ENCODE measurements at places on chromosomes 1 and 21.

DNA sequence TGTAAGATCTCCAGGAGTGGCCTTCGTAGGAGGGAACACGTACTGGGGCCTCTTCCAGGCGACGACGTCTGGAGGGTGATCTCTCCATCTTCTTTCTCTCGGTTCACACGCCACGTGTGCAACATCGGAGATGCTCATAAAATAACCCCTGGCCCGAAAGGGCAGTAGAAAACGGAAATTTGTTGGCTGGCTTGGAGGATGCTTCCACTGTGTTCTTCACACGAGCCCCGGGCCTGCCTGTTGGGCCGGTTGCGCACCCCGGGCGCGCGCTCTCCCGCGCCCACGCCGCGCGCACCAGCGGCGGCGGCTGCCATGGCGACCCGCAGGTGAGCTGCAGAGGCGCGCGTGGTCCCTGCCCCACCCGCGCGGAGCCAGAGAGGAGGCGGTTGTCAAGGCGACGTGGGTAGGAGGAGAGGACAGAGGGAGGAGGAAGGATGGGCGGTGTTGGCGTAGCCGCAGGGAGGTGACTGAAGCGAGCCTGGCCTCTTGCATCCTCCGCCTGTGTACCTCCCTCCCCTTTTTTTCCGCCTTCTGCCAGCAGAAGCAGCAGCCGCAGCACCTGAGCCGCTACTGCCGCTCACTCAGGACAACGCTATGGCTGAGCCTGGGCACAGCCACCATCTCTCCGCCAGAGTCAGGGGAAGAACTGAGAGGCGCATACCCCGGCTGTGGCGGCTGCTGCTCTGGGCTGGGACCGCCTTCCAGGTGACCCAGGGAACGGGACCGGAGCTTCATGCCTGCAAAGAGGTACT lies at the start of gene ELAPOR1:
Gene ELAPOR1 (plus strand): TSS at position 526 of the 752 bp plus-strand sequence. CDS start 69 bp downstream, at position 595.
- no peak for DNase-seq

DNA sequence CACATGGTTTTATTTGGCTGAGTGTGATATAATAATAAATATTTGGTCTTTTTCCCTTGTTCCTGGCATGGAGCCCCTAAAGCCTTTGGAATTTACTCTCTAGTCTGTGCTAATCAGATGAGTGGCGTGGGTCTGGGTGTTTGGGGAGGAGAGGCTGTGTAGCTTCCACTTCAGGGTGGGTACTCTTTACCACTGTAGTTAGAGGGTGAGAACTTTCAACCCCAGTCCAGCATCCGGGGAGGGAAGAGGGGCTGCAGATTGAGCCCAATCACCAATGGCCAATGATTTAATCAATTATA lies 20.0 kb downstream of the USP25 start:
- no peak for DNase-seq

GRCh38 chr1:206714331-206715058 lies 29.8 kb downstream of the MAPKAPK2 start:
- peak; percentile 83 for DNase-seq

DNA sequence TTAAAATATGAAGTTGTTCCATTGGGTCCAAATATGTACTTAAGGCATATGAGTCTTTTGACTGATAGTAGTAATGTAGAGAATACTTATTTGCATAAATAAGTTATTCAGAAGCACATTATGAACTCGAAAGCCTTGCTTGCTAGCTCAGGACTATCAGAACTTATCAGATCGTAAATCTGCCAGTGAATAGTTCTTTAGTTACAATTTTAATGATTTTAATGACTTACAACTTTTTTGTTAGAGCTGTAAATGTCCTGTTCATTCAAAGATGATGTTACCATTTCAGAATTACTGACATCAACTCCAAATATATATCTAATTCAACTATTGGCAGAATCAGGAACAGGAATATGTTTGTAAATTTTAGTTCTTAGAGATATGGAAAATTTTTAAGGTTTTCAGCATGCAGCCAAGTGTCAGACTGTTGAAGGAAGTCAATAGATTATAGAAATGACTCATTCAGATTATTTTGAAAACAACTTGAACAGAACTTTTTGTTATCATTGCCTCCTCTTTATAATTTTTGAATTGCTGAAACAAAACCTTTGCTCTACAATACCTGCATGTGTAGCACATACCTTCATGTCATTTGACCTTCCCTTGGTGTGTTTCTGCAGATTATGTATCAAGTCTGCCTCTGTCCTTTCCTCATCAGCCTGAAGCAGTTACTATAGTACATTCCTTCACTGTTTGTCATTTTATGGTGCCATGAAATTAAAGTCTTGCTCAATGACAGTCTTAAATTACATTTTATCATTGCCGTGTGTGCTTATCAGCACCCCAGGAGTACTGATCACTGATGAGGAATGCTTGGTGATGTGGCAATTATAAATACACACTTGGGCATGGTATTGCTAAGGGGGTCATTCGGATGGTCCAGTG lies 44.9 kb downstream of the LRRC8D start:
- DNase-seq: peak; percentile 90

- no peak for DNase-seq
Observed at GRCh38 chr1:6958407-6959030, 173.3 kb downstream of the CAMTA1 start.

DNA sequence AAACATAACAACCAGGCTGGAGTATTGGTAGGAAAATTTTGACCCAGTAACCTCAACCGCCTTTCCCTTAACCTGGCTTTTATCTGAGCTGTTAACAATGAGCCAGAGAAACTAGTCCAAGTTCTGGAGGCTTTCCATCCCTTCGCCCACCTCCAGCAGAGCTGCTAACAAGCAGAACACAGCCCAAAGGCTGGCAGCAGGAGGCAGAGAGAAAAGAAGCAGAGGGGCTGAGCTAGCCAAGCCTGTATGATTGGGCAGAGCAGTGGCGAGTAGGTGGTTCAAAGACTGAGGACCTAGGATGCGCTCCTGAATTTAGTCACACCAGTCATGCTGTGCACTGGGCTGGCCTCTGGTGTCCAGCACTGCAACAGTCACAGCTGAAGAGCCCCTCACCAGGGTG lies 123.0 kb downstream of the TNR start:
- DNase-seq: no peak

DNA sequence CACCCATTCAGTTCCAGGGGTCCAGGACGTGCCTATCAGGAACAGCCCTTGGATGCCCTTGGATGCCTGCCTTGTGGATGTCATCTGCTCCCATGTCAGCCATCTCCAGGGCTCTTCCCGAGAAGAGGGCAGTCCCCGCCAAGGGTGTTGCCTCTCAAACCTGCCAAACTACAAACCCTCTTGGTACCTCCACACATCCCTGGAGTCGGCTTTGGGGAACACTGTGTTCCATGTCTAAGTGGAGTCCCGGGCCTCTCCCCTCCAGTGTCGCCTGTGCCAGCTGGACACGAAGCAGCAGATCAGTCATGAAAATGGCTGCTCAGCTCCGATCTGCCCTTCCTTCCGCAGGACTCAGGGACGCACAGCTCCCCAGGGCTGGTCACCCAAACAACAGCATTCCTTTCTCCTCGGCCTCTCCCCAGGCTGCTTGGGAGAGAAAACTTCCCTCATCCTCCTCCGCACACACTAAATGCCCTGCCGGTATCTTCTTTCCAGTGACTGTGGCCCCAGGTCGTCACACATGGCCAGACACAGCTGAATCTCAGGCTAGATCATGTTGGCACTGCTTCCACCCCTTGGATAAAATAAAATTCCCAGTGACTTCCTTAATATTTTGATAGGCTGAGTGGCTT lies 53.4 kb downstream of the GALNT2 start:
- DNase-seq: no peak

DNA sequence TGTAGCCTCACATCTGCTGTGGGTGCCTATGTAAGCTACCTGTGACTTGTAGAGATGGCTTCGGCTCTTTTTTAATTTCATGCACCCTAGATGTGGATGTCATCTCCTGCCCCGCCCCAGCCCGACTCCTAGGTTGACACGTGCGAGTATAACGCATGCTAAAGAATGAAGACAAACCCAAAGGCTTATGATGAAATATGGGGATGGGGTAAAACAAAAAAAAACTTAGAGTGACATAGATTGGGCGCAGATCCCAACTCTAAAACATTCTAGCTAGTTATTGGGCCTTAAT lies 613 bp upstream of the ERO1B start:
- no peak for DNase-seq

- DNase-seq: no peak
Observed at GRCh38 chr1:18480315-18481189, at the start of gene KLHDC7A. KLHDC7A (plus strand) TSS chr1:18480930; CDS start chr1:18480982, 52 bp downstream.

- no peak for DNase-seq
Observed at GRCh38 chr21:42058631-42059111, 12.4 kb upstream of the UMODL1 start.

DNA sequence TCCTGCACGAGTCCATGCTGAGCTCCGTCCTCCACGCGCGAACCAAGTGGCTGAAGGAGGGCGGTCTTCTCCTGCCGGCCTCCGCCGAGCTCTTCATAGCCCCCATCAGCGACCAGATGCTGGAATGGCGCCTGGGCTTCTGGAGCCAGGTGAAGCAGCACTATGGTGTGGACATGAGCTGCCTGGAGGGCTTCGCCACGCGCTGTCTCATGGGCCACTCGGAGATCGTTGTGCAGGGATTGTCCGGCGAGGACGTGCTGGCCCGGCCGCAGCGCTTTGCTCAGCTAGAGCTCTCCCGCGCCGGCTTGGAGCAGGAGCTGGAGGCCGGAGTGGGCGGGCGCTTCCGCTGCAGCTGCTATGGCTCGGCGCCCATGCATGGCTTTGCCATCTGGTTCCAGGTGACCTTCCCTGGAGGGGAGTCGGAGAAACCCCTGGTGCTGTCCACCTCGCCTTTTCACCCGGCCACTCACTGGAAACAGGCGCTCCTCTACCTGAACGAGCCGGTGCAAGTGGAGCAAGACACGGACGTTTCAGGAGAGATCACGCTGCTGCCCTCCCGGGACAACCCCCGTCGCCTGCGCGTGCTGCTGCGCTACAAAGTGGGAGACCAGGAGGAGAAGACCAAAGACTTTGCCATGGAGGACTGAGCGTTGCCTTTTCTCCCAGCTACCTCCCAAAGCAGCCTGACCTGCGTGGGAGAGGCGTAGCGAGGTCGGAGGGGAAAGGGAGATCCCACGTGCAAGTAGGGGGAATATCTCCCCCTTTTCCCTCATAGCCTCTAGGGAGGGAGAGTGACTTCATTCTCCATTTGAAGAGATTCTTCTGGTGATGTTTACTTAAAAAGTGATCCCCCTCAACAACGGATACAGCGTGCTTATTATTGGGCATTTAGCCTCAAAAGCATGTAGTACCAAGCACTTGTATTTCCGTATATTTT lies 991 bp downstream of the PRMT6 start:
- DNase-seq: peak; percentile 53

DNA sequence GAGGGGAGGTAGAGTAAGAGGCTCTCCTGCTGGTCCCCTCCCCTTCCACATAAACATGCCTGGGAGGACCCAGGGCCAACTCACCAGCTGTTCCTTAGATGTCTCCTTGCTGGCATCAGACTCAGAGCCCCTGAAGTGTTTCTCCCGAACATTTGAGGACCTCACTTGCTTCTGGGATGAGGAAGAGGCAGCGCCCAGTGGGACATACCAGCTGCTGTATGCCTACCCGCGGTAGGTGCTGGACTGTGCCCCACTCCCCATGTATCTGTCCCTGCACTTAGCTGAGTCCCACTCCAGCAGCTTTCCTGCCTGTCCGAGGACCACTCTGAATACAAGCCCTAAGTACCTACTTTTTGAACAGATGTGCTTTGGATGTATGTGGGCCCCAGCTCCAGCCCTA lies 383 bp downstream of the MPL start:
- DNase-seq: no peak

- no peak for DNase-seq
Observed at GRCh38 chr21:35849144-35849543, 211.2 kb downstream of the SETD4 start.

DNA sequence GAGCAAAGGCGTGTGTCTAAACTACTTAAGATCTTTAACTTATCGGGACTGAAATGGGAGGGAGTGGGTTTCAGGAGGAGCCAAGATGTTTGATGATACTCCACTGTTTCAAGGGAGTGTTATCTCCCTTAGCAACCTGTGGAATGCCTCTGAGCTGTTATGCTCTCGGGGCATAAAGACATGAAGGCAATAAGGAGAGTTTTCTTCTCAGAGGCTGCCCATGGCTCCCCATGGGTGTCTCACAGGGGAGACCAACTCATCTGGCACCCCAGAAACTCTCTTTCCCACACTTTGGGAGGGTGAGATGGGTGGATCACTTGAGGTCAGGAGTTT lies 130.0 kb downstream of the LIPI start:
- DNase-seq: no peak

DNA sequence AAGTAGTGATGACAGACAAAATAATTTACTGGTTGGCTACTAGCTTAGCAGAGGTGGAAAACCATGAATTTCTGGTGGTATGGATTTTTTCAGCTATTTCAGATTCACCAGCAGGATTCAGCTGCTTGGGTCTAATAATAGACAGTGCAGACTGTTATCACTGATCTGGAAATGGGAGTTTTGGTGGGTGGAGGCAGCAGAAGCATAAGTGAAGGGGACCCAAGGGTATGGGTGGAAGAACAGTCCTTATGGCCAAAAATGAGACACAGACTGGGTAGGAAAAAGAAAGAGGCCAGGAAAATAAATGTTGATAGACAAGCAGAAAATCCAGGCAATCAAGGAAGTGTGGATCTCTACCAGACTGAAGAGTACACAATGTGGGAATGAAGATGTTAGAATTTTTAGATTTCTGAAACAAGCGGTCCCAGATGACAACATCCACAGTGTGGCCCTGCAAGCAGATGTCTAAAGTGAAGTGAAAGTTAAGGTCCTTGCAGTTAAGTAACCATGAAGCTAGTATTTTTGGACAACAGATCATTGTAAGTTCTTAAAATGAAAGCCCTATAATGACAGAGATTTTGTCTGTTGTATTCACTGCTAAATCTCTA lies 24.7 kb downstream of the LYST start:
- no peak for DNase-seq

GRCh38 chr1:5571861-5572401 lies 420.3 kb downstream of the NPHP4 start:
- DNase-seq: no peak

GRCh38 chr1:180181048-180181447 lies 26.4 kb downstream of the QSOX1 start:
- no peak for DNase-seq

- DNase-seq: peak; percentile 42
Observed at GRCh38 chr1:35298464-35298863, 30.0 kb downstream of the ZMYM4 start.

DNA sequence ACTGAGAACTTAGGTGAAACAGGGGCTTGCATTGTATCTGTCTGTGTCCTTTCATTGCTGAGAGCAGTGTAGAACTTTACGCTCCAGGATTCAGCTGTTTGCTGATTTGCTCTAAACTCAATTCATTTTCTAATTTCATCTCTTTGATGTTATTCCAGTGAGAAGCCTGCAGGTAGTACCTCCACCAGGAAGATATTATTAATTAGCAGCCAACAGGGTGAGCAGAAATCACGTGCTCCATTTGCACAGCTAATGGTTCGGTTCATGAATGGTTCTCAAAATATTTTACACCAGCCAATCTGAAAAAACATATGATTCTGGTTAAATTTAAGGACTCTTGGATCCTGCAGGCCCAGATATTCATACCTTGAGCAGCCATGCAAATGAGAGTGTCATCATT lies 52.1 kb downstream of the SUSD4 start:
- no peak for DNase-seq

DNA sequence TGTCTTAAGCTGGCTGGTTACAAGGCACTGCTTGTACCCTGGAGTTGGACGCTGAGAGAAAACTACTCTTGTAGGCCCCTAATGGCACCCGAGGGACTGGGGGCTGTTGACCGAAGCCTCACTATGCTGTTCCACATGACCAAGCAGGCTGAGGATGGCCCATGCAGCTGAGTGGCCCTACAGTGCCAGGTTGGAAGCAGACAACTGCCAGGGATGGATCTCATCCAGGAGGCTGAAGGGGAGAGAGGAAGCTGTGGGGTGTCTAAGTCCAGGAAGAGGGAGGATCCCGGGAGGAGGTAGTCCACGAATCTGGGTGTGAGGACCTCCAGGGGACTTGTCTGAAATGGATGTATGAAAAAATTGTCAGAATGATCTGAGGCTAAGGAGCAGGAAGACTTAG lies 45.8 kb downstream of the FOXD2 start:
- no peak for DNase-seq

Data from HCEC 1CT (cell line).